ENCODE measurements at places on chromosomes 1 and 21. TPM values are rescaled to one million over a fixed set of nuclear protein-coding genes. Genes with fewer than 3 reads are reported as not detected.

DNA sequence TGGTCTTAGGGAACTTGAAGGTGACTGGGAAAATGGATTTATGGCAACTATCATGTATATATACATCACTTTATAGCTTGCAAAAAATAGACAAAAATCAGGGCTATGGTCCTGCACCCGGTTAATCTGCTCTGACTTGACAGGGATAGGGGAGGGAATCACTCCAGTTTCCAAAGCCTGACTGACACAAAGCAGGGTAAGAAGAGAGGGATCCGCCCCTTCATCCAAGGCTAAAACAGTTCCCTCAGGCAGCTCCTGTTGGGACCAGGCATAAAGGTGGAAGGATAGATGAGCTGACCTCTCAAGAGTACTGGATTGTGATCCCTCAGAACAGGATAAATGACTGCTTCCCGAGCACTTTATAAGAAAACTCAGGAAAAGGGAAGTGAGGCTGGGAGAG is 1.4 kb downstream of the PBXIP1 start:
- no peak for DNase-seq

DNA sequence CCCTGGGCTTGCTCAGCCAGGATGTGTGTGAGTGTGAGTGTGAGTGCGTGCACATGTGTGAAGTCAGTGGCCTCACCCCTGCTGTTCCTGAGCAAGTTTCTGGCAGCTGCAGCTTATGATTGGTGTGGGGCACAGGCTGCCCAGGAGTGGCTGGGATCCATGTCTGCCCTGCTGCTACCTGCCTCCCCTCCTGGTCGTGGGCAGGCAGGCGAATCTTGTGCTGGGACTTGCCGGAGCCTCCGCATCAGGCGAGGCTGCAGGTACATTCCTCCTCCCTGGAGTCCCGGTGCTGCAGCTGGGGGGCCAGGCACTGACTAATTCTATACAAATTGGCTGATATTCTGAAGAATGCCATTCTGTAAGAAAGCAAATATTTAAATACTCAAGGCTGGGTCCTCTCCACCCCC is 85.6 kb upstream of the WNT4 start:
- no peak for DNase-seq

The PLEKHN1 gene
- 1.4 TPM for total RNA-seq

The DNAJC28 gene
- 1.8 TPM for total RNA-seq

All from glomerular endothelial cell (primary cell).